ENCODE measurements at places on chromosomes 6 and 20.

DNA sequence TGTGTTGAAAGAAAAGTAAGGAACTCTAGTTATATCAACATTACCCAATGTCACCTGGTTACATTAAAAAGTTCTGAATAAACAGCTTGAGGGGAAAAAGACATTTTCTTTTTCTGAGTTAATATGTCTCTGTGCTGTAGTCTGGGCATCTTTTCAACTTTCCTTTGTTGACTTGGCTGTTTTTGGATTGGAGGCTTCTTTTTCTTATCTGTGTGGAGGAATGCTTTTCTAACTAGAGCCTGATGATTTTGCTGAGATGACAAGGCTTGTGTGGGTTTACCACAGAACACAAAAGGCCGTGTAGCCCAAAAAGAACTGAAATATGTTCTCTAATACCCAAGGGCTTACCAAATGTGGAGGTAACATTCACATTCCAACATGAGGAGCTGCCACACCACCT lies 161.8 kb downstream of the KCNQ5 start:
- no peak for DNase-seq

DNA sequence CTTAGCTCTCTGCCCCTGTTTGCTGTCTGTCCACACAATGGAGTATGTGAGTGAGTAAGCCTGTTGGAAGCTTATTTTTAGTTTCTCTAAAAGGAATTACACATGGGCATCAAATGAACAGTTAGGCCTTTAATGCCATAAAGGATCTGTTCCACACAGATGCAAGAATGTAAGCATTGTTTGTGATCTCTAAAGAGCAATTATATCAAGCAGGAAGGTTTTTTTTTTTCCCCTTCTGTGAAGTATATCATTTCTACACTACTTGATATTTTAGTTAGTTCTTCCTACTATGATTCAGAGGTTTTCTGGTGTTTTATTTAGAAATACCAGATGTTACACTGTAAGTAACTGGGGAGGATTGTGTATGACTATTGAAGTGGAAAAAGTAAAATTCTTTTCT lies 627.5 kb downstream of the COL12A1 start:
- no peak for DNase-seq

DNA sequence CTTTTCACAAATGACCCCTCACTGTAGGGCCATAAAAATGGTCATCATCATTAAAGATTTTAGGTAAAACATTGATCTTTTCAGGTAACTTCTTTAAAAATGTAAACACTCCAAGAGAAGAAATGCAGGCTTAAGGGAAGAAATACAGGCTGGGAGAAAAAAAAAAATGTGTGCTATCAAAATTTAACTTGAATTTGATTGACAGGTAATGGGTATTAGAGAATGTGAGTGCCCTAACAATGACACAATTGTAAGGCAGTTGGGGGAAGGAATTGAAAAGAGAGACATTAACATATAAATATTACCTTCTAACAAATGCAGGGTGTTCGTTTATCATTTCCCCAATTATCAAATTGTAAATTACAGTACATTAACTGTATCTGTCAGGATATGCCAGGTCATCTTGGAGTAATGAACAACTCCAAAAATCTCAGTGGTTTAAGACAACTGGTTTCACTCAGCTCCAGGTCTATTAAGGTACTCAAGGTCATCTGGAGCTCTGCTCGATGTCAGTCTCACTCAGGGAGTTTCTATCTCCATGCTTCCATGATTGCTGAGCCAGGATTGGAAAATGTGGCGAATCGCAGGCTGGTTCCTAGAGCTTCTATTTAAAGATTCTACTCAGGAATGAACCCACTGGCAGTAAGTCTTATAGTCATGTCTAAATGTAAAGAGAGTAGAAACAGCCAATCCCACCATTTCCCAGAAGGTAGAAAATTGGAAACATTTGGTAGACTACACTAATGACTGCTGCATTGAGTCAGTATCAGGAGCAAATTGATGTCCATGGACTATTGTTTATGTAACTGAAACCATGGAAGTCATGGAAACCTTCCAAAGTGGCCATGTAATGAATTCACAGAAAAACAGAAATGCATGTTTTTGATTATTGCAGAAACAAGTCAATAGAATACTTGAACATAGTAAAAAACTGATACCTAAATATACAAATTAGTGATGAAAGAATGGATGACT lies 55.6 kb downstream of the FRK start:
- no peak for DNase-seq

DNA sequence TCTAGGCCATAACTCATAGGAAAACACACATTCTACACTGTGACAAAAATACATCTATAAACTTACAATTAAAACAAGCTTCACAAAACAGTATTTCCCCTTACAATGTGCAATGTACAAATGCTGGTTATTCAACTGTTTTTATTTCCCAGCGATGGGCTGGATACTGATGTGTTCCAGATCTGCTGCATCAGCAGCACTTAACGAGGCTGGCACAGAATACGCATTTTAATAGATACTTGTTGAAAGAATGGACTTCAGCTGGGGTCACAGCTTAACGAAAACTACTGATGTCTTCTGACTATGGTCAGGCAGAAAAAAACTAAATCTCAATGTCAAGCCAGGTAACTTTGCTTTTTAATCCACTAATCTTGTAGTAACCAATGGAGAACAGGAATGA lies 70.9 kb downstream of the B4GALT5 start:
- no peak for DNase-seq

DNA sequence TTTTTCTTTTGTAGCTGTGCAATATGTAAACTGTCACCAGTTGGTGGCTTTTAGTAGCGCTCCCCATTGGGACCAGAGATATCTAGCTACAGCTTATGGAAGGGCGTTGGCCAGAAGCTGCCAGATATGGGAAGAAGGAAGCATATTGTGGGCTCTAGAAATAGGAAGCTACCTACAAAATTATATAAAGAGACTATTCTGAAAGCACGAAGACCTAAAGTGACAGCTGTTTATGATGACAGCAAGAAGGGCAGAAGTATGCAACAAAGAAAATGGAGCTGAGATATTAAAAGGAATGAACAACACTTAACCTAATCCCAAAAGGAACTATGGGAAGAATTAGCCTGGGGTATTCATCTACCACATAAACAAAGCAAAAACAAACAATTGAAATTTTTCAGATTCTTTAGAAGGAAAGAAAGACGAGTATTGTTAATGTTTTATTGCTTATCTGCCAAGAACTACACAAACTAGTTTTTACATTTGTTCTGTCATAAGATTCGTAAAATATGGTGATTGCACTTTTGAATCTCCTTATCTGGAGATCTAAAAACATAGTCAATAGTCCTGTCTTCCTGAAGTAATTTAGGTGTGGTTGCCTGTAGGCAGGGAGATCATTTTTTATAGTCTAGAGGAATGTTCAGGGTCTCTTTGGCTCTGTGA lies 81.6 kb downstream of the NCOA7 start:
- no peak for DNase-seq
